Bronchial smooth muscle cell (primary cell): ENCODE measurements at places on chromosomes 6 and 20. TPM values are rescaled to one million over a fixed set of nuclear protein-coding genes. Genes with fewer than 3 reads are reported as not detected.

PPP1R14C gene
- total RNA-seq: 0.17 and 0.95 TPM in 2 replicates

ARFGAP1 gene
- total RNA-seq: 61.4 and 64.8 TPM in 2 replicates

ECT2L gene
- 0.09 and 0.16 TPM in 2 replicates for total RNA-seq

GJA10 gene
- total RNA-seq: not detected in 2 replicates

GSTA3 gene
- total RNA-seq: 0.17 TPM in 1 of 2 replicates, not detected in the other

TMC2 gene
- total RNA-seq: 0.09 TPM in 1 of 2 replicates, not detected in the other

CDH4 gene
- 0.32 TPM in 1 of 2 replicates, not detected in the other for total RNA-seq

RIPPLY2 gene
- total RNA-seq: not detected in 2 replicates

CST2 gene
- not detected in 2 replicates for total RNA-seq

GGTLC1 gene
- not detected in 2 replicates for total RNA-seq

NT5E gene
- total RNA-seq: 331 and 607 TPM in 2 replicates

FAM209A gene
- 0.16 TPM in 1 of 2 replicates, not detected in the other for total RNA-seq

FAM83B gene
- 0.16 TPM in 1 of 2 replicates, not detected in the other for total RNA-seq

SUMO4 gene
- 0.52 and 1.6 TPM in 2 replicates for total RNA-seq

TBXT gene
- total RNA-seq: not detected in 2 replicates

MICB gene
- 3.1 and 6.1 TPM in 2 replicates for total RNA-seq

PACSIN1 gene
- total RNA-seq: not detected in 2 replicates

VIP gene
- total RNA-seq: not detected in 2 replicates

TNF gene
- total RNA-seq: not detected in 2 replicates

SEL1L2 gene
- not detected in 2 replicates for total RNA-seq

ENPP4 gene
- under 0.01 and 0.16 TPM in 2 replicates for total RNA-seq

IGF2R gene
- total RNA-seq: 115 and 124 TPM in 2 replicates

ANKRD66 gene
- total RNA-seq: not detected in 2 replicates

TMEM244 gene
- total RNA-seq: 0.47 and 0.52 TPM in 2 replicates

ADGB gene
- not detected in 2 replicates for total RNA-seq

PSMG4 gene
- 33.6 and 39.5 TPM in 2 replicates for total RNA-seq

HECA gene
- total RNA-seq: 24.4 and 25.8 TPM in 2 replicates

ARMH2 gene
- not detected in 2 replicates for total RNA-seq

CRISP3 gene
- total RNA-seq: not detected in 2 replicates

HSPA1L gene
- total RNA-seq: 1.7 and 2.3 TPM in 2 replicates

LPIN3 gene
- 4.6 and 5.4 TPM in 2 replicates for total RNA-seq

UCKL1 gene
- 16.2 and 21.0 TPM in 2 replicates for total RNA-seq

ZFAND3 gene
- 20.6 and 33.6 TPM in 2 replicates for total RNA-seq

AVP gene
- not detected in 2 replicates for total RNA-seq

SLC26A8 gene
- total RNA-seq: under 0.01 TPM in 1 of 2 replicates, not detected in the other

APOBEC2 gene
- total RNA-seq: not detected in 2 replicates

NKX2-4 gene
- total RNA-seq: not detected in 2 replicates

ADGRG6 gene
- total RNA-seq: under 0.01 and 0.32 TPM in 2 replicates

SKIC2 gene
- 55.6 and 56.4 TPM in 2 replicates for total RNA-seq

TRDN gene
- total RNA-seq: not detected in 2 replicates

MMP24 gene
- 0.09 and 0.47 TPM in 2 replicates for total RNA-seq

ALDH5A1 gene
- total RNA-seq: 0.09 and 0.16 TPM in 2 replicates

GSS gene
- 50.8 and 63.2 TPM in 2 replicates for total RNA-seq

CD93 gene
- total RNA-seq: under 0.01 and 0.34 TPM in 2 replicates

COL19A1 gene
- total RNA-seq: 0.09 and 0.16 TPM in 2 replicates

LRRC73 gene
- 0.47 and 0.60 TPM in 2 replicates for total RNA-seq

FOXQ1 gene
- total RNA-seq: 1.3 and 2.2 TPM in 2 replicates

AFG1L gene
- total RNA-seq: 2.8 and 3.0 TPM in 2 replicates

ID4 gene
- total RNA-seq: 6.7 and 14.2 TPM in 2 replicates

MCHR2 gene
- total RNA-seq: not detected in 2 replicates
